ENCODE measurements at places on chromosomes 11 and 22.

DNA sequence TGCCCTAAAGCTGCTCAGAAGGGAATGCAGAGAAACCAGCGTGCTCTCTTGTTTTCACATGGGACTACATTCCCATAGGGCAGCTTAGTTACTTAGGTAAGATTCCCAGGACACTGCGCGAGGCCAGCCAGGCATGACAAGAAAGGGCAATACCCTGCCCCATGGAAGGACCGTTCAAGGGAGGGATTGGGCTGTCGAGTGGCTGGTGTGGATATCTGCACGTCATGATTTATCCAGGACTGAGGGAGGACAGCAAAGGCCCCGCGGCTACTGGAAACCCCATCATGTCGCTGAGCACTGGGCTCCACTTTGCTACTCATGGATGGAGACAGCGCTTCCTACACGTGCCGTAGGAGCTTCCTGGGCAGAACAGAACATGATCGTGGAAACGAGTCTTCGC lies 169.4 kb downstream of the OPCML start:
- DNase-seq: no peak

- DNase-seq: no peak
These were observed 14.1 kb downstream of the CXCR5 start for GRCh38 chr11:118897721-118898310.

- no peak for DNase-seq
These were observed 2.1 kb downstream of the NECTIN1 start for GRCh38 chr11:119726585-119727522.

DNA sequence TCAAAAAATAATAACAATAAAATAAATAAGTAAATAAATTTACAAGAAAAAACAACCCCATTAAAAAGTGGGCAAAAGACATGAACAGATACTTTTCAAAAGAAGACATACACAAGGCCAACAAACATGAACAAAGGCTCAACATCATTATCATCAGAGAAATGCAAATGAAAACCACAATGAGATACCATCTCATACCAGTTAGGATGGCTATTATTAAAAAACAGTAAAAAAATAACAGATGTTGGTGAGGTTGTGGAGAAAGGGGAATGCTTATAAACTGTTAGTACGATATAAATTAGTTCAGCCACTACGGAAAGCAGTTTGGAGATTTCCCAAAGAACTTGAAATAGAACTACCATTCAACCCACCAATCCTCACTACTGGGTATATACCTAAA lies 44.6 kb downstream of the PRCP start:
- no peak for DNase-seq

DNA sequence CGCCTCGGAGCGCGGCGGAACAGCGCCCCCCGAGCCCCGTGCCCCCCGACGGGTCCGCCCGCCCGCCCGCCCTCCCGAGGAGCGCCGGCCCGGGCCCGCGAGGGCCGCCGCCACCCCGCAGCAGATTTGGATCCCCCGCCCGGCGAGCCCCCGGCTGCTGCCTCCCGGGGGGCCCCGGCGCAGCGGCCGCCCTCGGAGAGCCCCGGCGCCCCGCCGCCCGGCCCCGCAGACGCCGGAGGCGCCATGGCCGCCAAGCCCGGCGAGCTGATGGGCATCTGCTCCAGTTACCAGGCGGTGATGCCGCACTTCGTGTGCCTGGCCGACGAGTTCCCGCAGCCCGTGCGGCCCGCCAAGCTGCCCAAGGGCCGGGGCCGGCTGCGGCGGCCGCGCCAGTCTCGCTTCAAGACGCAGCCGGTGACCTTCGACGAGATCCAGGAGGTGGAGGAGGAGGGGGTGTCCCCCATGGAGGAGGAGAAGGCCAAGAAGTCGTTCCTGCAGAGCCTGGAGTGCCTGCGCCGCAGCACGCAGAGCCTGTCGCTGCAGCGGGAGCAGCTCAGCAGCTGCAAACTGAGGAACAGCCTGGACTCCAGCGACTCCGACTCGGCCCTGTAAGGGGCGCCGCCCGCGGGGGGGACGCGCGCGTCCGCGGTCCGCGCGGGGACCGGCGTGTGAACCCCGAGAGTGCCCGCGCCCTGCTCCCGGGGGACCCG lies 380 bp downstream of the C11orf96 start:
- no peak for DNase-seq

DNA sequence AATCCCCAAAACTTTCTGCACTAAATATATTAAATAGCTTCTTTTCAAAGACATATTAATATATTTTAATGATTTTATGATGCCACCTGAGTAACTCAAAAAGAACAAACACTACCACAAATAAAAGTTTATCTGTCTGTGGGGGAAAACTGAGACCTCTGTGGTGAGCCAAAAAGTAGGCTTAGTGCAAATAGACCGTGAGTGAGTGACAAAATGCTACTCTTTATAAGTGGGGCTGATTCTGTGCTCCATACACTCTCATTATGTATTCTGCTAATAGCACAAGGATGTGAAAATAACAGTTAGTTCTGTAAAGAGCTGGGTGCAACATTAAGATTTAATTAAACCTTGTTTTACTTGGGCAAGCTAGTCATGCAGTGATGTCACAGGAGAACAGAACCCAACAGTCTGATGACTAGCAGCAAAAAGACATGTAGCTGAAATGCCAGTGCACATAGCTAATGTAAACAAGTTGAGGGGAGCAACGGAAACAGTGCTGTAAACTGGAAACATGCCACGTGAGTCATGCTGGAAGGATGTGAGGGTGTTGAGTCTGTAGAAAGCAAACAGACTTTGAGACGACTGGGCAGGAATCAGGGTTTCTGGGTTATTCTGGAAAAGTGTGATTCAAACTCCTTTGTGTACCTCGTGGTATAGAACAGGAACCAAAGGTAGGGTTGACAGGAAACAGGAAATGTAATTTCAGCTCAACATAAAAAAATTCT lies 1130.4 kb downstream of the LRRC4C start:
- DNase-seq: peak; percentile 85

- DNase-seq: no peak
These were observed 319.3 kb upstream of the CCDC179 start for GRCh38 chr11:23179609-23180008.

DNA sequence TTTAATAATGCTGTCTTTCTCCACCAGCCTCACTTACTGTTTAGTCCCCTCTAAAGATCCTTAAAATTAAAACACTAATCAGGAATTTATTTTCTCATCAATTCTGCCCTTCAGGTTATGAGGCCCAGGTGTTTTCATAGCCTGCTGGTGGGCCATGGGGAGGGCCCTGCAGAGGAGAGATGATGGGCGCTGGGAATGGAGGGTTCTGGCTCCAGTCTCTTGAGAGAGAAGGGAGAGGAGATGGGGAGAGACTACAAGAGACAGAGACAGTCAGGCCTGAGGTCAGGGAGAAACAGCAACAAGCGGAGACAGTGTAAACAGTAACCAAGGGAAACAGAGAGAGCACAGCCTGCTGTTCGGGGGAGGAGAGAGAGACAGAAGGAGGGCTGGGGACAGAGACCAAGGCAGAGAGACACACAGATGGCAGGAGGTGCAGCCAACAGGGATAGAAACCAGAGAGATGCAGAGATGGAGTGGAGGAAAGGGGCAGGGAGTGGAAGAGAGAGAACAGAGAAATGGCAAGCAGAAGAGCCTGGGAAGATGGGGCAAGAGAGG lies 187.3 kb upstream of the SYT13 start:
- no peak for DNase-seq

DNA sequence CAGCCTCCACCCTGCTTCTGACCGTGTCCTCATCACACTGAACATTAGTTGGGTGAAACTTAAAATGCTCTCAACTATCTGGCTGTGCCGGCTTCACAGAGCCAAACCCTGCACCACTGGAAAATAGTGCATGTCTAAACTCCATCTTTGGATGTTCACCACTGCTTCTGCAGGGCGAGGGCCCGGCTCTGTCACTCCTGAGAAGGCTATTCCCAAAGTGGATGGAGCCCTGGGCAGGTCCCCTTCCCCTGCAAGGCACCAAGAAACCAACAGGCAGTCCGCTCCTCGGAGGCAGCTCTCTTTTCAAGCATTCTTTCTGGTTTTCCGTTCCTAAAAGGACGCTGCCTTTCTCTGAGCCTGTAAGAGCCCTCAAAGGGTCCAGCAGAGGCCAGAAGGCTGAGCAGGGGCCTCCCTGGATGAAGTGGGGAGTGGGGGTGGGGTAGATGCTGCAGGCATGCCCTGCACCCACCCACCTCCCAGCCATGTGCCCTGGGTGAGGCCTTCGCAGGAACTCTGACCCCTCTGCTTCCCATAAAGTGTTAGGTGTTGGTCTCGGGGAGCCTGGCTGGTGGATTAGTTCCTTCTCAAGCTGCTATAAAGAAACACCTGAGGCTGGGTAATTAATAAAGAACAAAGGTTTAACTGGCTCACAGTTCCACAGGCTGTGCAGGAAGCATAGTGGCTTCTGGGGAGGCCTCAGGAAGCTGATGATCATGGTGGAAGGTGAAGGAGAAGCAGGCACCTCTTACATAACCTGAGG lies 23.3 kb downstream of the LINC01488 start:
- DNase-seq: no peak

DNA sequence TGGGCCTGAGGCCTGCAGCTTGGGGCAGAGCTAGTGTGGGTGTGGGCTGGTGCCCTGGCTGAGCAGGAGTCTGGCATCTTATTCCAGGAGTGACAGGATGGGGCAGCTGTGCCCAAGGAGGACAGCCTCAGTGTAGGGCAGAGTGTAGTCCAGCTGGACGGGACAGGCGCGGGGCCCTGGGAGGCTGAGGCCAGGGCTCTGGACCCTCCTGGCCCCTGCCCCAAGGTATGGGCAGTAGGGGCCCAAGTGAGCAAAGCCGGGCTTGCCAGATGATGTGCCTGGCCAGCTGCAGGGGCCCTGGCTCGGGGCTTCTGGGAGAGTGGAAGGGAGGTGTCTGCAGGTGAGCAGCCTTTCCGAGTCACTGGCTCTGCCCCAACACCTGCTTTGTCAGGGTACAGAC lies 1190.9 kb downstream of the BRD1 start:
- no peak for DNase-seq

DNA sequence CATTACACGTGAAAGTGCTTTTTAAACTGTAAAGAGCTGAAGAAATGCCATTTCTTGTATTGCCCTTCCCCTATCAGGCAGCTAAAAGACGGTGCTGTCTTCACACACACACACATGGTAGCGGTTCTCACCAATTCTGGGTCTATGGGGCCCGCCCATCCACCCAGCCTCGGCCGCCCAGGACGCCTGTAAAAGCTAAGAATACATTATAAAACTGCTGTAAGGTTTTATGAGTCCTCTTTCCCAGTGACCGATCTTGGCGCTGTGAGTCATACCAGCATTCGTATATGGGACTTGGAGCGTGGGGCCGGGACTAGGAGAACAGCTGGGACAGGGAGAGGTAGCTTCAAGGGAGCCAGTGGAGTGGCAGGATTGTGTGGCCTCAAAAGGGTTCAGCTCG lies 149.7 kb upstream of the CADM1 start:
- peak; percentile 77 for DNase-seq

- no peak for DNase-seq
These were observed 5.5 kb downstream of the PACSIN2 start for GRCh38 chr22:43009444-43009843.

- DNase-seq: peak; percentile 54
These were observed 16.4 kb upstream of the SYVN1 start for GRCh38 chr11:65150509-65151299.

- no peak for DNase-seq
These were observed 5.4 kb downstream of the MYBPC3 start for GRCh38 chr11:47347137-47347536.

DNA sequence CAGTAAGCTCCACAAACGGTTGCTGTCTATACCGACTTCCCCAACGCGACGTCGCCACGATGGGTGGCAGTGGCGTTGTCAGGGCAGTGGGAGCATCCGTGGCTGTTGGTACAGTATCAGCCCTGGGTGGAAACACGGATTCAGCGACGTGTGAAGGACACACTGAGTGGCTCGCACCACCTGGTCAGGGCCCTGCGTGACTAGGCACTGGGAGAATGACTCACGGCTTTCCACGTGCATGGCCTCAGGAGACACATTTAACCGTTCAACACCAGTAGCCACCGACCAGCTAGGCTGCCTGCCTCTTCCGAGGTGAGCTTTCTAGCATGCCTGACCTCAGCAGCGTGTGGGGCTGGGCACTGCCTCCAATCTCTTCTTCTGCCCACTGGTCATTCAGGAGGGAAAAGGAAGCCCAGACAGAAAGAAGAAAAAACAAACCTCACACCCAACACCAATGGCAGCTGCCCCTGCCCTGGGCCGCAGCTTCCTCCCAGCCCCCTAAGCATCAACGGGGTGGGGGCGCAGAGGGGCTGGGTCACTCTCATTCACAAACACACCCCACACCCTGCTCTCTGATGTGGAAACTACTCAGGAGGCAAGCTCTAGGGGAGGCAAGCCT lies 59.0 kb downstream of the MYH9 start:
- DNase-seq: no peak

DNA sequence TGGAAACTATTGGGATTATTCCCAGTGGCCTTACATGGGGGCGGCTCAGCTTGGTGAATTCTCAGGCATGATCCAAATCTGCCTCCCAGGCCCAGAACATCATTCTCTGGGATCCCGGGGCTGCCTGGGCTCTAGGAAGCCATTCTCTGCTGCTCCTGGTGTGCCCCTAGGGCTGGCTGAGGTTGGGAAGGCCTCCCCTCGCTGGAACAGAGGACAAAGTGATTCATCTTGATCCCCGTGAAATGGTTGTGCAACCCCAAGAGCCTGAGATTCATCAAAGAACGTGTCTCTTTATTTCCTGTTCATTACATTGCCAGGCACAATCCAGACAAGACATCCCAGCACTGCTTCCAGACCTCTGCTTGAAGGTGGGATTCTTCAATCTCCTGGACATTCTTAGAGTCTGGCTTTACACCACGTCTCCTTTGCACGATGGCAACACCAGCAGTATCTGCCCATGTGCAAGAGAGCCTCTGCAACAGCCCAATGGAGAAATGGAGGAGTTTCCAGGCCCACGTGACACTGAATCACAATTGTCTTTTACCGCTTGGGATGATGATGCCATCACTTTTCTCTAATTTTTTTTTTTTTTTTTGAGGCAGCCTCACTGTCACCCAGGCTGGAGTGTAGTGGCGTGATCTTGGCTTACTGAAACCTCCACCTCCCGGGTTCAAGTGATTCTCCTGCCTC lies 52.3 kb downstream of the TST start:
- DNase-seq: no peak

- DNase-seq: no peak
These were observed 181.5 kb downstream of the CWF19L2 start for GRCh38 chr11:107276077-107276476.

GRCh38 chr11:116194156-116194904 lies 578.5 kb downstream of the BUD13 start:
- no peak for DNase-seq

GRCh38 chr11:28966951-28967350 lies 858.8 kb downstream of the METTL15 start:
- DNase-seq: no peak

DNA sequence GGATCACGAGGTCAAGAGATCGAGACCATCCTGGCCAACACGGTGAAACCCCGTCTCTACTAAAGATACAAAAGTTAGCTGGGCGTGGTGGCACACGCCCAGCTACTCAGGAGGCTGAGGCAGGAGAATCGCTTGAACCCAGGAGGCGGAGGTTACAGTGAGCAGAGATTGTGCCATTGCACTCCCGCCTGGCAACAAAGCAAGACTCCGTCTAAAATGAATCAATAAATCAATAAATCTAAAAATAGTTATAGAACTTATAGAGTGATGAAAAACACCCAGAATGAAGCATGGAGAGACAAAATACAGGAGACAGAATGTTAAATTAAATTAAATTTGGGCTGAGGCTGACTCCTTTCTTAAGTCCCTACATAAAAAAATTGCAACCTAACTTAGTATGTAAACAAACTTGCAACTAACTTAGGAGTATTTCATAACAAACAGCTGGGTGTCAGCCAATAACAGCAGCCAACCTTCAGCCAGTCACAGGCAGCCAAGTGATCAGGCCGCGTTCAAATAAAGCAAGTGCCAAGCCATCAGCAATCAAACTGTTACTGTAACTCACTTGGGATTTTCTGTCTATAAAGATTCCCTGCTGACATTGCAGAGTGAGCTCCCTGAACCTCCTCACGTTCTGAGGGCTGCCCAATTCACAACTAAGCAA lies 7.3 kb upstream of the TP53AIP1 start:
- peak; percentile 70 for DNase-seq

Measured in LNCaP clone FGC (cell line).